ENCODE measurements at places on chromosomes 6 and 20.

- no peak for DNase-seq
Observed at GRCh38 chr6:21327326-21328112, 266.0 kb upstream of the SOX4 start.

GRCh38 chr6:73400656-73401055, 6.0 kb downstream of the DDX43 start:
- no peak for DNase-seq

GRCh38 chr20:60313191-60313590, 355.0 kb downstream of the CDH26 start:
- no peak for DNase-seq

GRCh38 chr20:20480126-20480525, 112.2 kb downstream of the INSM1 start:
- no peak for DNase-seq

DNA sequence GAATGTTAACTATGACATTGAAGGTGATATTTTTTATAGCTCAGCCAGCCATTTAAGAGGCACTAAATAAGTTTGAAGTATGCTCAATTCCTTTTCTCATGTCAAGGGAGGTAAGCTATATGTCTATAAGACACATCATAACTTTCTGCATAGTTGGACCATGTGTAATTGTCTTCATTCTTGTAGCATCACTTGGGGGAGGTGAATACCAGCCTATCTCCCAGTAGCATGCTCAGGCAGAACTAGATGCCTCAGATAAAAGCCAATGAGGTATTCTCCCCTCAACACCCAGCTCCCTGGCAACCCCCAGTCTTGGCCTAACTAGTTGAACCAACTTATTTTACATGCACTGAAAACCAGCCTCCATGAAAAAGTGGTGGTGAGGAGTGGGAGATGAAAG, 158.3 kb upstream of the JAG1 start:
- DNase-seq, result no peak

DNA sequence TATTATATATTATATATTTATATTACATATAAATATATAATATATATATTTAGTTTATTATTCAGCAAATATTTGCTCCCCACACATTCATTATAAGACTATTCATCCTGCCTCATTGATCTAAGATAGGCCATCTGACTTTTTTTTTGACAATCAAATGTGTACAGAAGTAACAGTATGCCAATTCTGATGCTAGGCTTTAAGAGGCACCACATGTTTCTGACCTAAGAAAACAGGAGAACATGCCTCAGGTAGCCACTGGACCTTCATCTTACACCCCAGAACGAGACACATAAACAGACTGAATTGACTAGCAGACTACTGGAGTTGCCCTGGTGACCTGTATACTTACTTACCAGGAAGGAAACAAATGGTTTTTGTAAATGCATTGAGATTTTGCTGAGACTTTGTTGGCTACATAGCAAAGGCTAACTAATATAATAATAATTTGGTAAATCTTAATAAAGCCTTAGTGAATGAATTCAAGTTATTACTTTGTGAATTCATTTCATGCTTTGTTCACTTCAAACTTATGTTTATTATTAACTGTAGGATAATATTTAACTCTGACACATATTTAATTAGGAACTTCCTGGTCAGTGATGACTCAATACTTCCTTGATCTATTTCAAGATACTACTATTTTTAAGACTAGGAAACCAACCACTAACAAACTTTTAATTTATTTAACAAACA, 13.4 kb upstream of the MYO6 start:
- no peak for DNase-seq

- DNase-seq, result no peak
Observed at GRCh38 chr6:168804331-168804730, 363.3 kb downstream of the SMOC2 start.

DNA sequence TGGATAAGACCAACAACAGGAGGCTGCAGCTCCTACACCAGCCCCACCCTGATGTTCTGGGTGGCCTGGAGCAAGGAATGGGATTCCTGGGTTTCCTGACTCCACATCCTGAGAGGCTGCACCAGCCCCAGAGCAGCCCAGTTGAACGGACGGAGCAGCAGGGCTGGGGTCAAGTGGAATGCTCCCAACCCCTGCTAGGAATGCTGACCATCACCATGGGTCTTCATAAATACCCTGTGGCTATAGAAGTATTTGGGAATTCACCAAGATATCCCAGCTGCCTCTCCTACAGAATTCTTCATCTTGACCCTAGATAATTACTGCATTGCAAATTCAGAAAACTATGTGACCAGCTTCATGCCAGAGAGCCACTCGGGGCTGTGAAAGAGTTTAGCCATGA, 180.3 kb downstream of the THBS2 start:
- DNase-seq, result no peak

GRCh38 chr6:22590423-22590822, 21.1 kb downstream of the HDGFL1 start:
- no peak for DNase-seq

GRCh38 chr20:55677011-55677410, 328.3 kb downstream of the CBLN4 start:
- no peak for DNase-seq

GRCh38 chr6:9634776-9635175, 780.1 kb downstream of the TFAP2A start:
- DNase-seq, result no peak

GRCh38 chr20:62511300-62511914, 35.6 kb upstream of the GATA5 start:
- no peak for DNase-seq

GRCh38 chr6:4672772-4673171, 103.4 kb upstream of the CDYL start:
- DNase-seq, result no peak

GRCh38 chr6:126804332-126805064, 314.0 kb upstream of the RSPO3 start:
- DNase-seq, result peak; percentile 57

DNA sequence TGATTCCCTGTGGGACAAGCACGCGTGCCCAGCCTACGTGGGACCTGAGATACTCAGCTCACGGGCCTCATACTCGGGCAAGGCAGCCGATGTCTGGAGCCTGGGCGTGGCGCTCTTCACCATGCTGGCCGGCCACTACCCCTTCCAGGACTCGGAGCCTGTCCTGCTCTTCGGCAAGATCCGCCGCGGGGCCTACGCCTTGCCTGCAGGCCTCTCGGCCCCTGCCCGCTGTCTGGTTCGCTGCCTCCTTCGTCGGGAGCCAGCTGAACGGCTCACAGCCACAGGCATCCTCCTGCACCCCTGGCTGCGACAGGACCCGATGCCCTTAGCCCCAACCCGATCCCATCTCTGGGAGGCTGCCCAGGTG, 11.9 kb upstream of the RBCK1 start:
- DNase-seq, result no peak

DNA sequence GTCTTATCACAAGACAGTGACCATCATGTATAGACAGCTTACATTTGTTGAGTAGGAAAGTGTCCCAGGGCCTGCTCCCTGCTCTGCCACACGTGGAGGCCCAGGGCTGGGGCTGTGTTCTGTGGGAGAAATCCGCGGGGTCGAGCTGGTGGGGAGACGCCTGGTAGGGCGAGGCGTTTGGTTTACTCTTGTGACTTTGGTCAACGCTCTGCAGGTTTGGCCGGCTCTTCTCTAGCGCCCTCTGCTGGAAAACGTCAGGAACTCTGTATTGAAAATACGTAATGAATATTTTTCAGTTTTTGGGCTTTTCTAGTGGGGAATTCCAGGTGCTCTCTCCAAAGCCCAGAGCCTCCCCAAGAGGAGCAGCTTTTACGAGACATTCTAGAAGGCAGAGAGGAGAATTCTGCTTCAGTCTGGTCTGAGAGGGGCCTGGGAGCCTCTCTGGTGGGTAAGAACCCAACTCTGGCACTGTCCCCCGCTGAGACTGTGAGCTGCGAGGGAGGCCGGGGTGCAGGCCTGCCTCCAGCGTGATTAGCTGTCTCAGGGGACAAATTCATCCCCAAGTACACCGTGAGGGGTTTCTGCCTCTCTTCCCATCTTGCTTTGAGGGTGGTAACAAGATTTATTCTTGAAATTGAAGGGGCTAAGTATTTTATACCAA, 112.6 kb upstream of the RALGAPA2 start:
- DNase-seq, result peak; percentile 60

GRCh38 chr6:128567029-128567428, 46.6 kb upstream of the PTPRK start:
- no peak for DNase-seq

GRCh38 chr6:149963212-149963461, 606 bp upstream of the ULBP1 start:
- no peak for DNase-seq

DNA sequence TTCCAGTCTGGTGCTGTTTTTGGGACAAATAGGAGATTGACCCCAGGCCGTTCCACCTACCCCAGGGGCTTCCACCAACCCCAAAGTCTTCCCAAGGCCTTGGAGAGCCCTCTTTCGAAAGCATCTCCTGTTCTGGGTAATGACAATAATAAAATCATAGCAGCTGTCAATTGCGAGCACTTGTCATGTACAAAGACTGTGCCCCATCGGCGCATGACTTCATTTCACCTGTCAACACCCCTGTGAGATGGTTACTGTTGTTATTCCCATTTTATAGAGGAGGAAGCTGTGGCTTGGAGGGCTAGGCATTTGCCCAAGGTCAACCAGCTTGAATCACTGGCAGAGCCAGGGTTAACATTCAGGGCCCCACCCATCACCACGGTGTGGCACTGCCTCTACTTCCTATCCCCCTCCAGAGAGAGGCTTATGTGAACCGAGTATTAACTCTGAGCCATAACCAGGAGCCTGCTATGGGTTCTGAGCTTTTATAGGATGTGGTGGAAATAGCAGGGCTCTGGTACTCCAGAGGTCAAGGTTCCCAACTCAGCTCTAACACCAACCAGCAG, 51.2 kb downstream of the HNF4A start:
- DNase-seq, result no peak

GRCh38 chr6:107101686-107102413, 13.5 kb downstream of the BEND3 start:
- no peak for DNase-seq

- no peak for DNase-seq
Observed at GRCh38 chr6:47587493-47587892, 109.9 kb downstream of the CD2AP start.

DNA sequence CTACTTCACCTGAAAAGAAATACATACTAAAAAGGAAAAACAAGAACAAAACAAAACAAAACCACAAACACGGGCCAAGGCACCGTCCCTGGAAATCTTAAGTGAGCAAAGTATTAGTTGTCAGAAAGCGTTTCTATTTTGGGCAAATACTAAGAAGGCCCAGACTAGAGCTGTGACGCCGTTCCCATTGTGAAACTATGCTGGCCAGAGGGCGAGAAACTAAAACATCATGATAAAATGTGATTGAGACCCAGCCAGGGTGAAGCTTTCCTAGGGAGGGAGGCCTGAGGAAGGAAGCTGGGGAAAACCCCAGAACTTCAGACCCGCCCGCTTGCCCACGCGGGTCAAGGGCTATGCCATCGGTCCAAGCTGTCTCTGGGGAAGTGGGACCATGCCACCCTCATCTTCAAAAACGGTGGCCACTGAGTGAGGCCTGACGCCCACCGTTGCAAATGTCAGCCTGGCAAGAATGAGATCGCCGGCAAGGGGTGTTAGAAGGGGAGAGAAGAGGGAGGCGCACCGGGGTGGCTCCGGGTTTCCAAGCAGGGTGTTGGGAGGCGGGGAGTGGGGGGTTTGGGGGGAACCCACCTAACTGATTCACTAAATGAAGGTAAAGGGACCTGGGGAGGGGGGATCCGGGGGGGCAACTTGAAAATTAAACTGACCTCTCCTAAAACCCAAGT, 1950.9 kb upstream of the DEFB115 start:
- no peak for DNase-seq

- DNase-seq, result no peak
Observed at GRCh38 chr20:9920866-9921265, 82.0 kb upstream of the PAK5 start.

DNA sequence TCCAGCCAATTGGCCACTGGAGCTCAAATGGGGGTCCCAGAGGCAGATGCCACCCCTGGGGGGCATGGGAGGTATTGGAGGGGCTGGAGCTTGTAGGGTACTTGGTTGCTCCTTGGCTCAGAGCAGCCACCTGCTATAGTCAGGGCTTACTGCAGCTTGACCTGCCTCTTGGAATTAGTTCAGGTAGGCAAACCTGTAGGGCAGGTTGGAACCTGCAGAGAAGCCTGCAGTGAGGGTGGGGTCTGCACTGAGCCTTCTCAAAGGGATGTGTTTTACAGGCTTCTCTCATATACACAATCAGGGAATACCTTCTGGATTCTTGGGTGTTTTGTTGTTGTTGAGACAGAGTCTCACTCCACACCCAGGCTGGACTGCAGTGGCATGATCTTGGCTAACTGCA, 94.2 kb upstream of the MYL9 start:
- DNase-seq, result no peak

GRCh38 chr6:47096211-47096895, 54.2 kb upstream of the ADGRF1 start:
- no peak for DNase-seq

DNA sequence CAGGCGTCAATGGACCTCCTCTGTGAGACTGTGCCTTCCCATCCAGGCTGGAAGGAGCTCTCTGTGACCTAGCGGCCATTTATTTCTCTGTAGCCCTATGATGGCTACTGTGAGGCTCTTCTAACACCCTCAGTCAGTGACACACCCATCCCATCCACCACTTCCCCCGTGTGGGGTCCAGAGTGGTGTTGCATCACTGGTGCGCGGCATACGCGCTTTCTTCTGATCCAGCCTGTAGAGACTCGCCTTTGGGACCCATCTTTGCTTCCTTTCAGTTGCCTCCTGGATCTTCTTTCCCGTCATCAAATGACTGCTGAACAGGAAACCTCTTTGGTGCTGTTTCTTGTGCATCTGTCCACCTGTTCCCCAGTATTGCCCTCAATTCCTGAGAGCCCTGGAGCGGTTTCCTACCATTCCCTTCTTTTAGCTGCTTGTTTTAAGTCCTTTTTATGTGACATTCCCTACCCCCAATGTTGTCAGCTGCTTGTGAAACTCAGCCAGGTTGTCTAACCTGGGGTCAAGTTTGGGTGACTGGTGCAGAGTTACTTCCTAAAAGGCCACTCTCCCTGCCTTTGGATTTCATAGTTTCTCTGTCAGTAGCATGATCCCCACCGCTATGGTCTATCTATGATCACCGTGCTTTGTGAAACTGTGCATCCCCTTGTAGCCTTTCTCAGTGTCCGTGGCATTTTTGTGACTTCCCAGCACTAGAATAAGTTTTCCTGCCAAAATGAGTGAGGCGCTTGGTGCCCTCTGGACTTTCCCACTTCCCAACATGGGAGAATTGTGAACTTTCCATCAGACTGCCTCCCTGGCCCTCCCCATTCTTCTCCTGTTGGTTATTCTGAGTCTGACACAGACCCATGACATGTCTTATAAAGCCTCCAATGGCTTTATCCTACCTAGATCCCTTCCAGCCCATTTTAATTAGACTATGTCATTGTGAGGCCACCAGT, 5.7 kb downstream of the PRR3 start:
- DNase-seq, result no peak

- no peak for DNase-seq
Observed at GRCh38 chr6:17193106-17193775, 87.9 kb upstream of the RBM24 start.

DNA sequence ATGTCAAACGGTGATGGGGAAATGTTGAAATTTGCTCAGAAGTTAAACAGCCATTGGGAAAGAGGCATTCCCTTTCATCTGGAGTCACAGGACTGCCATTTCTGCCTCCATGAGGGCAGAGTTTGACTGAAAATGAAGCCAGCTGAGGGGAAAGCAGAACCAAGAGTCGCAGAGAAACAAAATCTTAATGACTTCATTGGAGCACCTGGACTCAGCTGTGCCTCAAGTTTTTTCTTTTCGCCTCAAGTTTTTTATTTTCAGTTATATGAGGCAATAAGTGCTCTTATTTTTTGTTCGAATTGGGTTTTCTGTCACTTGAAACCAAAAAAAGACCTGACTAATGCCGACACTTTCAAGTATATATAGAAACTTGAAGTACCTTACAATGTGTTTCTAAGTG, 161.3 kb downstream of the PKHD1 start:
- no peak for DNase-seq
